ENCODE measurements at places on chromosomes 12 and 14. TPM values are rescaled to one million over a fixed set of nuclear protein-coding genes. Genes with fewer than 3 reads are reported as not detected.

GPR137C gene
- 0.21 TPM for total RNA-seq

GLIPR1L1 gene
- total RNA-seq: not detected

LRP1-AS gene
- not detected for total RNA-seq

TOMM20L gene
- total RNA-seq: not detected

PALS1 gene
- 28.6 TPM for total RNA-seq

WNT1 gene
- total RNA-seq: not detected

PLXNC1 gene
- 1.0 TPM for total RNA-seq

TAS2R46 gene
- total RNA-seq: 3.0 TPM

GARIN6 gene
- not detected for total RNA-seq

Data from esophagus squamous epithelium (tissue), 5 donors.